Muscle of leg (tissue), 16 donors: ENCODE measurements at places on chromosomes 1 and 21. TPM values are rescaled to one million over a fixed set of nuclear protein-coding genes. Genes with fewer than 3 reads are reported as not detected.
A peak's percentile ranks its signal among the peaks of the same experiment; 100 is the strongest.

The EDARADD gene
- 0.18 TPM for total RNA-seq

The SLC1A7 gene
- not detected for total RNA-seq

The FCRL2 gene
- total RNA-seq = not detected

The S100A3 gene
- 0.31 TPM for total RNA-seq

The PCBP3 gene
- 0.93 TPM for total RNA-seq

The RNF186 gene
- not detected for total RNA-seq

- no peak for DNase-seq
These were observed 8.8 kb upstream of the IFNLR1 start for GRCh38 chr1:24195874-24196273.

GRCh38 chr1:15937146-15937545 is 38.8 kb downstream of the ZBTB17 start:
- no peak for DNase-seq

DNA sequence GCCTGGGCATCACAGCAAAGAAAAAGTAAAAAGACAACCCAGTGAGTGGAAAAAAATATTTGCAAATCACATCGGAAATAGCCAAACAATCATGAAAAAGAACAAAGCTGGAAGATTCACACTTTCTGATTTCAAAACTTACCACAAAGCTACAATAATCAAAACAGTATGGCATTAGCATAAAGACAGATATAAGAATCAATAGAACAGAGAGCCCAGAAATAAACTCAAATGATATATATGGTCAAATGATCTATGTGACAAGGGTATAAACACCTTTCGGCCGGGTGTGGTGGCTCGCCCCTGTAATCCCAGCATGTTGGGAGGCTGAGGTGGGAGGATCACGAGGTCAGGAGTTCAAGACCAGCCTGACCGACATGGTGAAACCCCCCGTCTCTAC is 13.5 kb downstream of the ACOT7 start:
- DNase-seq = no peak

DNA sequence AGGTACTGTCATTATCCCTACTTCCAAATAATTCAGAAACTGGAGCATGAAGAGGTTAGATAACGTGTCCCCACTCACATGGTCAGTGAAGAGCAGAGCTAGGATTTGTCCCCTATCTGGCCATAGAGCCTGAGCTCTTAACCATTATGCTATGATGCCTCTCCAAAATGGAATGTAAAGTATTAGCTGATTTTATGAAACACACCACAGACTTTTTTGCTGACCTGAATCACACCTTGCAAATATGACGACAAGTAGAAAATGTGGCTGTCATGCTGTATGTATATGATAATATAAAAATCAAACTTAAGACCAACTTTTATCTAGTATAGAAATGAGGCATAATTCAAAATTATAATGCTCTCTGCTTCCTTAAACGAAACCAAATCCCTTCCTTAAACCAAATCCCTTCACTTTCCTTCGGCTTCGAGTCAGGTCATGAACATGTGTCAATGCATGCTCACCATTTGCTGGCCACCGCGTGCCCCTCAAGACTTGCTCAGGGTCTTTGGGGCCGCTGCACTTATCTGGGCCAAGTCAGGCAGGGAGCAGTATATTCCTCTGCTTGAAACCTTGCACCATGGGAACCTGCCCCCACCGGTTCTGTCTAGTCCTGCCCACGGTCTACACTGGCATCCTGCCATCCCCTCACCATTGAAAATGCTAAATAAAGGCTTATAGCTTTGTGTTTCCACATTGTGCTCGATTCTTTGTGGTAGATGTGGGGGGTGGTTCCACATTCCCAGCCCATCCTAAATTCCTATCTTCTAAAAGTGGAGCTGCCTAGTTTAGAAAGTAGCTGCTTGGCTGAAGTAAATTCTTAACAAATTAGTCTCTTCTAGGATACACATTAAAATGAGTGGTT is 1.6 kb upstream of the TMCC2 start:
- no peak for DNase-seq

DNA sequence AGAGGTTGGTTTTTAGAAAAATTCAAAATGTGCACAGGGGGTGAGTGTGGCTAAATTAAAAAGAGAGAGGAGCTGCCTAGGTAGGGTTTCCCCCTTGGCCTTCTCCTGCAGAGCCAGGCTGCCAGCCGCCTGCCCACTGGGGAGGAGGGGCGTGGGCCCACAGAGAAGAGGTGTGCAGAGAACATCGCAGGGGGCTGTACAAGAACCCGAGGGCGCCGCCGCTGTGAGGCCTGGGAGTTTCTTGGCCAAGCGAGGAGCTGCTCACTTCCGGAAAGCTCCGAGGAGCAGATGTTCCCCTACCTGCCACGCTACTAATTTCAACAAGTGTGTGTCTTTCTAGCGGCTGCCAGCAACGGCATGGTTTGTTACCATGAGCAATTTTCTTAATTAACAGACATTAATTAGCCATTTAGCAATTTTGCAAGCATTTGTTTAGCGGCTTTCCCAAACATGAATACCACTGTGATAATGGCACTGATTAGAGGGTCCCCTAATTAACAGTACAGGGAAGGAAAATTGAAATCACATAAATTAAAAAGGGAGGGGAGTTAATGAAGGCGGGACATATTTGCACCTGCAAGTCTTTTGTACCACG is 59.7 kb downstream of the MRPL37 start:
- no peak for DNase-seq

DNA sequence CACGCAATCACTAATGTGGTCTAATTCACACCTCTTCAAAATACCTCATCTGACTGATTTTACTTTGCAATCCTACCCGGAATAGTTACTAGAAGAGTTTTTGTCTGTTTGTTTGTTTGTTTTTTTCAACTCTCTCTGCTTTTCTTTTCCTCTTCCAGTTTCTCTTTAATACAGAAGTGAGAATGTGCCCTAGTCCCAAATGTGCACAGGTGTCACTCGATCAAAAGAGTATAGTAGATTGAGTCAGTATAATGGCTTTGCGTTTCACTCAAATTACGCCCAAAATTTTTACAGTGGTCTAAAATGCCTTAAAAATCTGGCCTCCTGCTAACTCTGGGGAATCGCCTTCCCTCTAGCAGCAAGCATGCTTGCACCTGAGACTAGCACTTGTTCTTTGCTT is 1536.8 kb downstream of the KCNT2 start:
- DNase-seq = no peak

DNA sequence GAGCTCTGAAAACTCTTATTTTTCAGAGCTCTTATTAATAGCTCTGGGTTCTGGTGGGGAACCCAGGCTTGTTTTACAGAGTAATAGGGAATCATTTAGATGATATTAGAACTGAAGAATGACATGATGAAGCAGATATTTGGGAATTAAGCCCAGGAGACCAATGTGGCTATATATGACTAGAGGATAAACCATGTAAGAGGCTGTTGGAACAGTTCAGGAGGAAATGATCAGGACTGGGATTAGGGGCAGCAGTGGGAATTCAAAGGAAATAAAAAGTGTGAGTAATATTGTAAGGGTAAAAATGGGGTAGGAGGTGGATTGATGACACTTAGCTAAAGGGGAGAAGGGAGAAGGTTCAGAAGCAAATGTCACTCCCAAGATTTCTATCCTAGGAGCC is 58.6 kb downstream of the GIPC2 start:
- DNase-seq = no peak

DNA sequence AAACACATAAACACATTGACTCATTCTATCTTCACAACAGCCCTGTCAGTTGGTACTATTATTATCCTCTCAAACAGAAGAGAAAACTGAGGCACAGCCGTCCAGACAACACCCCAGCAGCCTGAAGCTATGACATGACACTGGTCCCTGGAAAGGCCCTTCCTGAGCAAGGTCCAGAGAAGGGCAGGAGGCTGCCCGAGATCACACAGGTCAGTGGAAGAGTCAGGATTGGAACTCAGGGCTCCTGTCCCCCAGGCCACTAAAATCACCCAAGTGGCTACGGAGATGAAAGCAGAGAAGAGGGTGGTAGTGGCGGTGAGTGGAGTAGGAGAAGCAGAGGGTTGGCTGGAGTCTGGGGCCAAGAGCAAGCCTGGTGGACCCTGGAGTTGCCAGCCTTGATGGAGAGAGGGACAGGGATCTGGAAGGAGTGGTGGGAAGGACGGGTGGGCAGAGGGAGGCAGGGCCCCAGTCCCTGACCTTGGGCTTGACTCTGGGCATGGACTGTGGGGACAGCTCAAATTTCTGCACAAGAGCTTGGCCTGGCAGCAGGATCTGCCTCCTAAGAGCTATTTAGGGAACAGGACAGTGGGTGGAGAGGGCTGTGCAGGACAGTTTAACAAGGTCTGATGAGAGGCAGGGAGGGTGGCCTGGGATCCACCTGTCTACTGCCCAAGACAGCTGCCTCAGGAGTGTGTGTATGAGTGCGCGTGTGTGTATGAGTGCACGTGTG is 15.8 kb downstream of the MYOM3 start:
- DNase-seq = peak; percentile 86

GRCh38 chr1:153025797-153026196 is 5.2 kb upstream of the SPRR1B start:
- no peak for DNase-seq

GRCh38 chr21:43618940-43619339 is 40.3 kb downstream of the HSF2BP start:
- no peak for DNase-seq

GRCh38 chr1:224781800-224782199 is 147.7 kb upstream of the DNAH14 start:
- DNase-seq = no peak

GRCh38 chr1:229410370-229410691 is 23.6 kb downstream of the ACTA1 start:
- no peak for DNase-seq

DNA sequence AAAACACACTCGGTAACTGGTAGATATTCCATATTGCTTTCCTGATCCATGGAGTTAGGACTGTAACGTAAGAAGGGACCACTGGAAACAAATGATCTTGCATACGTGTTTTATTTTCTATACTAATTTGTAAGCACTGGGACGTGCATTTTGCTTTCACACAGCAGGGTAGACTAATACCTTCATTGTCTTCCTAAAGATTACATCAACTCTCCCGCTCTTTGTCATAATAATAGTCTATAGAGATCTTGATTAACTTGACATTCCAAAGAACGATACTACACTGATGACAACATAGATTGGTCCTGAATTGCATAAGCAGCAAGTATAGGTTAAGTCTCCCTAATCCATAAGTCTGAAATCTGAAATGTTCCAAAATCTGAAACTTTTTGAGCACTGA is 166.5 kb downstream of the FAF1 start:
- no peak for DNase-seq

GRCh38 chr1:53822931-53823330 is 15.2 kb downstream of the NDC1 start:
- no peak for DNase-seq

DNA sequence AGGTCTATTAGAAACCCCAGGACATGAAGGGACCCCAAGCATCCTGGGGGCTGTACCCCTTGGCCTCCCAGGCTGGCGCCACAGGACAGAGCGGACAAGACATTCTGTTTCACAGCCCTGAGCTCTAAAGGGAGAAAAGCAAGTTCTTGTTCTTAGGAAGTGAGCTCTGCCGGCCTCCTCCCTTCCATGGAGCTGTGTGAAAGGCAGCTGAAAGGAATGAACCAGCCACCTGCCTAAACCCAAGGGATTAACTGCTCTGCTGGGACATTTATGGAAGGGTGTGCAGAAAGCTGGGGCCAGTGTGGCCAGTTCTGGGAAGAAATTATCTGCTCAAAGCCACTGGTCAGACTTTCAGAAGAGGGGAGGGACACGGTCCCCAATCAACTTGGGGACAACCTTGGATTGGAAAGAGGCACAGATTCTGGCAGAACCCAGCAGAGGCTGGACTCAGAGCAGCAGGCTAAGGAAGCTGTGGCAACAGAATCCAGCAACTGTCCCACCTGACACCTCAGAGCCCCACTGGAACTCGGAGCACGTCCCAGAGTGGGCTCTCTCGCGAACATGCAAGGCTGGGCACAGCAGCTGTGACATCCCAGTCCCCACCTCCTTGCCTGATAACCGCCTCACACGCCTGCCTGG is 2.1 kb downstream of the KLHL21 start:
- DNase-seq = peak; percentile 57

DNA sequence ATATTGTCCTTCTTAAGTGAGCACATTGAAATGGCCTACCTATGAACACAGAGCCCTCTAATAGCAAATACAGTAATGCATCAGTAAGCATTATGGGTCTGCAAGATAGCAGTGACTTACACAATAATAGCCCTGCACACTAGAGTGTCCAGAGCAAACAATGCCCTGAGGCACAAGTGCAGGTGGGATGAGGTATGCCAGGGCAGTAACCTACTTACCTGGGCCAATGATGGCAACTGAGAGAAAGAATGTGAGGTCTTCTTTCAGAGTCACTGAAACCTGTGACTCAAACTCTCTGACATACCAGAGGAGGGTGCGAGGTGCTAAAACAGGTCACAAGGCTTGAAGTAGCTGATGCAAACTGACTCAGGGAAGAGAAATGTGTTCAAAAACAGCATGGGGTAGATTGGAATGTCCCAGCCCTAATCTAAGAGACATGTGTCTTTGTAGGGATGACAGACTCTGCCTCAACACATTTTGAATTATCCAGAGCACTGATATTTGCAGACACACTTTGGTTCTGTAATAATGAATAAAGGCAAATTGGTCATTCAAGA is 168.5 kb upstream of the RUNX1 start:
- DNase-seq = no peak

DNA sequence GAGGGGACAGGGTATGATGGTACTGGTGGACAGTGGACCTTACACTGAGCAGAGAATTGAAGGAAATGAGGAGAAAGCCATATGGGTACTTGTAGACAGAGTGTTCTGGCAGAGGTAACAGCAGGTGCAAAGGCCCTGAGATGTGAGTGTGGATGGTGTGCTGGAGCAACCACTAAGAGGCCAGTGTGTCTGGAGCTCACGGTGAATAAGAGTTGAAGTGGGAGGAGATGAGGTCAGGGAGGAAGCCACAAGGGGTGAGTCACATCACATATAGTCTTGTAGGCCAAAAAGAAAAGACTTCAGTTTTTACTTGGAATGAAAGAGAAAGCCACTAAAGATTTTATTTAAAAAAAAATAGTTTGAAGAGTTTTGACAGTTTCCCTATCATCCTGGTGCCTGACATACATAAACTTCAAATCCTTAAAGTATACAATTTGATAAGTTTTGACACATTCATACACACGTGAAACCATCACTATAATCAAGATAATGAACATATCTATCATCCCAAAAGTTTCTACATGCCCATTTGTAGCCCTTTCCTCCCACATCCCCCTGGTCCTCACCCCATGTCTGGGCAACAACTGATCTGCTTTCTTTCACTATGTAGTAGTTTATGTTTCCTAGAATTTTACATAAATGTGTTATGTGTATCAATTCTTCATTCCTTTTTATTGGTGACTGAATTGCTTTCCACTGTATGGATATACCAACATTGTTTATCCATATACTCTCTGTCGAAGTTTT is 148.4 kb downstream of the GPATCH2 start:
- no peak for DNase-seq

DNA sequence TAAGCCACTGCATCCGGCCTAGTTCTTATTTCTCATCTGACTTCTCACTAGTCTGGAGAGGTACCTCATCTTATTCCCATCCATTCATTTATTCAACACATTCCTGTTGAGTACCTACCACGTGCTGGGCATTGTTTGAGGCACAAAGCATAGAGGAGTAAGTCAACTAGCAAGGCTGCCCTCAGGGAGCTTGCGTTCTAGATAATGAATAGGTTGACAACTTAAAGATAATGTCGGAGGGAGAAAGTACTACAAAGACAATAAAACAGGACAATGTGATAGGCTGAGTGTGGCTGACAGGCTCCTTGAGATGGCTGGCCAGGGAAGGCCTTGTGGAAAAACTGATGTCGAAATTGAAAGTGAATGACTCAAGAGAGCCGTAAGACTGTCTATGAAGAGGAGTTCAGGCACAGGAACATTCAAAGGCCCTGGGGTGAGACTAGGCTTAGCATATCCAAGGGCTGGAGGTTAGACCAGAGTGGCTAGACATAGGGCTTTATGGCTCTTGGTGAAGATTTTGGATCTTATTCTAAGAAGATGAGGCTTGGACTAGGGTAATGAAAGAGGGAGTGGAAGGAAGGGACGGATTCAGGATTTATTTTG is 18.3 kb downstream of the SPATA21 start:
- DNase-seq = no peak
